Brain (organoid and tissue), 16 donors: ENCODE measurements at places on chromosomes 1 and 21. TPM values are rescaled to one million over a fixed set of nuclear protein-coding genes. Genes with fewer than 3 reads are reported as not detected.

The HHIPL2 gene
- polyA plus RNA-seq: not detected

The GREM2 gene
- 0.76 TPM for polyA plus RNA-seq

The H6PD gene
- 6.4 TPM for polyA plus RNA-seq

The MANEAL gene
- polyA plus RNA-seq: 98.9 TPM

The OLFM3 gene
- 1.2 TPM for polyA plus RNA-seq

The KRTAP19-7 gene
- polyA plus RNA-seq: not detected

The LCK gene
- 2.0 TPM for polyA plus RNA-seq

The SH2D1B gene
- polyA plus RNA-seq: 0.12 TPM

The NES gene
- 12.7 TPM for polyA plus RNA-seq

The KPNA6 gene
- 21.4 TPM for polyA plus RNA-seq
